ENCODE measurements at places on chromosomes 16 and 17.

GRCh38 chr17:63751806-63752205, 10.2 kb upstream of the STRADA start:
- DNase-seq, result no peak

DNA sequence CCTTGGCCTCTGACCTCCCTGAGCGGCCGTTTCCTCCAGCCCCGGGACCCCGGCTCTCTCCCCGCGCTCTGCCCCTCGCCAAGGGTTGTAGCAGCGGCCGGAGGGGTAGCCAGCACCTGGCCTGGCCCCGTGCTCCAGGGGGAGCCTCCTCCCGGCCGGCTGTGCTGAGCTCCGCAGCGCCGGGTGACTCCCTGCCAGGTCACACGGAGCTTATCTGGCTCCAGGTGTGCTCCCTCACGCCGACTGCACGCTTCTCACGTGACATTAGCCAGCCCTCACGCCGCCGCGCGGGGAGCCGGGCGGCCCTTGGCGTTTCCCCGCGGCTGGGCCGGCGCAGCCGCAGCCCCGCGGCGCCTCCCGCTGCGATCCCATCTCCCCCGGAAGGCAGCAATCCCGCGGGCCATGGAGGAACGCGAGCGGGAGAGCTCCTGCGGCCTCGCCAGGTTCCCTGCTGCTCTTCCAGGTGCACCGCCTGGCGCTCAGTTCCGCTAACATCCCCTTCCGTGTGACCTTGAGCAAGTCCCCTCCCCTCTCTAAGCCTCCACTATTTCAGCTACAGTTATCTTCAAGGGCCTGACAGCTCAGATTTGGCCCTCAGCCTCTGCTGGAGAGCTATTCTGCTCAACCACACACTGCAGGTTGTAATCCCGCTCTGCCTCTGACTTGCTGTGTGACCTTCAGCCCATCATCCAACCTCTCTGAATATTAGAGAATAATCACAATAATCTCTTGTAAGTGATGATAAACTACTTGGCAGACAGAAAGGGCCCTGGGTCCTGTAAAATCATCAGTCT, 3.4 kb downstream of the MYO18A start:
- no peak for DNase-seq

DNA sequence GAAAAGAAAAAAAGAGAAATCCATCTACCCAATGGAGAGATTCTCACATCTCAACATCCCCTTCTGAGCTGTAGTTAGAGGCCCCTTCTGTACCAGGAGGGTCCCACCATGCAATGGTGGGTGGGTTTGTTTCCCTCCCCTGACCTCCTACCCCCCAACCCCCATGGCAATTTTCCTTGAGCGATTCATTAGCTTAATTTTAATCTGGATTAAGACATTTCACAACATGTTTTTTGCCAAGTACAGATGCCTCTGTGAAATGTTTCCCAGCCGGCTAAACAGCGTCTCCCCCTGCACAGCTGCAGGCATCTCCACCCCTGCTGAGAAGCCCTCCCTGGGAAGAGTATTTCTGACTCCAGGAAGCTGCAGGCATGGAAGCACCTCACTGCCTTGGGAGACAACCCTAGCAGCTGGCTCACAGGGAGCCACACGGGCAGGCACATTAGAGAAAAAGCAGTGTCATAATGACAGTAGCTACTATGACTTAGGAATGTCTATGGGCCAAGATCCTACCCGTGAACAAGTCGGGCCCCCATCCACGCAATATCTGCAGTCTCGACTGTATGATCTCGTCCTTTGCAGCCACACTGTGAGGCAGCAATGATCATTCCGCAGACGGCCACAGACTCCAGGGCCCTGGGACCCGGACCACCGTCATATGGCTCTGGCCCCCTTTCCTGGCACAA, 117.3 kb downstream of the ADCY9 start:
- DNase-seq, result no peak

- no peak for DNase-seq
Observed at GRCh38 chr17:60095381-60095780, 16.7 kb upstream of the HEATR6 start.

DNA sequence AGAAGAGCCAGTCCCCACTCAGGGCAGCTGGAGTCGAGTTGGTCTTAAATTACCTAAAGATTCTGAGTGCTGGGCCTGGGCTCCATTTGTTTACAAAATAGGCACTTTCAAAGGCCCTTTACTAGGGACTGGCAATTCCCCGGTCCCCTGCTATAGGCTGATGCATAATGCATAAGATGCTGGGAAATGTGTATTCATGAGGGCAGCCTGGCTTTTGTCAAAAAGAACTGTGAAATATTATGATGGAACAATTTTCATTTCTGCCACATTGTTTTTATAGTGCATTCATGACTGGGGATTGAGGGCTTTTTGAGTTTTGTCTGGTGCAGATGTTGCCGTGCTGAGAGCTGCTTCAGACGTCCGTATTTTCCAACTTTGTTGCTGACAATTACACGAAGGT, 617.0 kb upstream of the CDH5 start:
- DNase-seq, result no peak

- DNase-seq, result no peak
Observed at GRCh38 chr17:72125742-72126141, 4.9 kb downstream of the SOX9 start.

- no peak for DNase-seq
Observed at GRCh38 chr17:41580687-41581365, 5.9 kb downstream of the KRT14 start.

DNA sequence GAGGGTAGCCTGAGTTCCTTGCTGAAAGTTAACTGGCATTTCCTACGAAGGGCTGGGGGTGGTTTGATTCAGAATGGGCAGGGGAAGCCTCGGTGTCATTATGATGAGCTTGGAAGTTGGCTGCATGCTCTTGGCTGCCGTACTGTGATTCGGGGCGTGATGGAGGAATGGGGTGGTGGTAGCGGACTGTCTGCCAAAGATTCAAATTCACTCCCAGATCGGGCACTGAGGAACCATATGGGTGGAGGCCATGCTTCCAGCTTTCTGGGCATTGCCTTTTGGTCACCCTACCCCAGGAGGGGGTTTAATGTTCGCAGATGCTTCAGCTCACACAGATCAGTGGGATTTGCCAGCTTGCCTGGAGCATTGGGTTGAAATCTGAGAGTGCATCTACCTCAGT, 492.8 kb upstream of the EEF2KMT start:
- DNase-seq, result no peak

DNA sequence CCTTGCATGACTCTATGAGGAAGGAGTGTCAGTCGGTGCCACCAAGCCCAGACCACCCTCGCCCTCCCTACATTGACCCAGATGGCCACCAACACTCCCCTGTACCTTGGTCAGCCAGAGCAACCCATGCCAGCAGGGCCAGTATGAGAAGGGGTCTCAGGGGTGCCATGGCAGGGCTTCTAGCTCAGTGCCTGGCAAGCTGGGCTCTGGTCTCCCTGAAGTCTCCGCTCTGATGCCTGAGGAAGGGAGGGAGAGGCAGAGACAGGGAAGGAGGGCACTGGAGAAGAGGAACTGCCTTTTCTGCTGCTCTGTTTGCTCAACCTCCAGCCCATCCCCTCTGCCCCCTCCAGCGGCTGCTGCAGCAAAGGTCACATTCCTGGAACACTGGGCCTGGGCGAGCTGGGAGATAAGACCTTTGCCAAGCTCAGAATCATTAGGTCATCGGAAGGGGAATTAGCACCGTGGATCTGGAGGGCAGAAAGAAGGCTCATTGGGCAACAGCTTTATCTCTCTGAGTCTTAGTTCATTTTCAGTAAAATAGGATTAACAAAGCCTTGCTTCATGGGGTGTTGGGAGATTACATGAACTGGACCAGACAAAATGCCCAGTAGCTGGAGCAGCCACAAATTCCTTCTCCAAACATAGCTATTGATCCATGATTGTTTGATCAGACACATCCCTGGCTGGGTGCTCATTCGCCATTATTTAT, at the start of gene VTN:
Gene VTN (minus strand): TSS at position 273 of the 709 bp plus-strand sequence. CDS start 104 bp downstream, at position 169.
- no peak for DNase-seq

- DNase-seq, result peak; percentile 71
Observed at GRCh38 chr17:38352245-38353085, 821 bp downstream of the SOCS7 start.

- no peak for DNase-seq
Observed at GRCh38 chr16:54060599-54061421, 225.8 kb downstream of the IRX3 start.

- no peak for DNase-seq
Observed at GRCh38 chr16:496097-496886, 31.2 kb upstream of the CAPN15 start.

DNA sequence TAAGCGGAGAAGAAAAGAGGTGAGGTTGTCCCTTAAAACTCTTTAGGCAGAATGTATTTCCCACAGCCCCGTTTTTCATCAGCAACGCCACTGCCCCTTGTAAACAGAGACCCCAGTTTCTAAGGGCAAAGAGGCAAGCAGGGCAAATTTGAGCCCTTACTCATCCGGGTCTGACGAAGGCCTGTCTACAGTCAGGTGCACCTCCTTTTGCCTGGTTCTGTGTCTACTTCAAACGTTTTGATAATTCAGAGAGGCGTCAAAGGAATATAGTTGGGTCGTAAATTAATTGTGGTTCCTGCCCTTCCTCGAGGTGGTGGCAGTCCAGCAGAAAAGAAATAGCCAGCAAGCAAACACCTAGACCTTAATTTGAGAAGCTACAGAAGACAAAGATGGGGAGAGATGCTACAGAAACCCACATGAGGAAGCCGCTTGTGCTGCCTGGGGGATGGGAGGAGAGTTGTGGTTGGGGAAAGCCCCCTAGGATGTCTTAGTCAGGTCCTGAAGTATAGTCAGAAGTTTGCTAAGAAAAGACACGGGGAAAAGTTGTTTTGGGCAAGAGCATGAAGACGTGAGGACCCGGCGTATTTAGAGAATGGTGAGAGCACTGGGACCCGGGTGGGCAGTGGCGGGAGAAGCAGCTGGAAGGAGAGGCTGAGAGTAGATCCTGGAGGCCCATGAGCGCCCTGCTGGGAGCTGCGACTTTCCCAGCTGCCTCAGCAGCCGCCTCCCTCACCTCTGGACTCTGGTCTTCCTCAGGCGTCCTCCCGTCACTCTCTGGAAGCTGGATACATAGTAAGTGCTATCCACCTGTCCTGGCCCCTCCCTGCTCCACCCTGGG, 2.4 kb downstream of the FBRS start:
- no peak for DNase-seq

GRCh38 chr17:18182978-18183333, 672 bp upstream of the ALKBH5 start:
- peak; percentile 94 for DNase-seq

DNA sequence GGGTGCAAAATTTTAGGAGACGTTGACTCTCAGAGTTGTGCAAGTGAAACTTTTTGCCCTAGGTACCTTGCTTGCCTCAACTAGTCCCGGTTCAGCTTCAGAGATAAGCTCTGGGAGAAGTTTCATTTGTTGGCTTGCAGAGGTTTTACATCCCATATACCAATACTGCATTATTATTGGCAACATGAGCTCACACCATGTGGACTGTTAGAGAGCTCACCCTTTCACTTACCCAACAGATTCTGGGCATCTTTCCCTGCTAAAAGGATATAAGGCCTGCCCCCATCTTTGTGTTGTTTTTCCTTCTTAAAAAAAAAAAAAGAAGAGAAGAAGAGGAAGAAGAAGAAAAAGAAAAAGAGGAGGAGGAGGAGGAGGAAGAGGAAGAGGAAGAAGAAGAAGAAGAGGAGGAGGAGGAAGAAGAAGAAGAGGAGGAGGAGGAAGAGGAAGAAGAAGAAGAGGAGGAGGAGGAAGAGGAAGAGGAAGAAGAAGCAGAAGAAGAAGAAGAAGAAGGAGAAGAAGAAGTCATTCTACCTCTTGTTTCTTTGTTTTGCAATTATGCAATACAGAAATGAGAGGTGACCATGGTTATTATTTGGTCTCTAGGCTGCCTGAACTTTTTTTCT, 292.6 kb upstream of the IRX3 start:
- no peak for DNase-seq

DNA sequence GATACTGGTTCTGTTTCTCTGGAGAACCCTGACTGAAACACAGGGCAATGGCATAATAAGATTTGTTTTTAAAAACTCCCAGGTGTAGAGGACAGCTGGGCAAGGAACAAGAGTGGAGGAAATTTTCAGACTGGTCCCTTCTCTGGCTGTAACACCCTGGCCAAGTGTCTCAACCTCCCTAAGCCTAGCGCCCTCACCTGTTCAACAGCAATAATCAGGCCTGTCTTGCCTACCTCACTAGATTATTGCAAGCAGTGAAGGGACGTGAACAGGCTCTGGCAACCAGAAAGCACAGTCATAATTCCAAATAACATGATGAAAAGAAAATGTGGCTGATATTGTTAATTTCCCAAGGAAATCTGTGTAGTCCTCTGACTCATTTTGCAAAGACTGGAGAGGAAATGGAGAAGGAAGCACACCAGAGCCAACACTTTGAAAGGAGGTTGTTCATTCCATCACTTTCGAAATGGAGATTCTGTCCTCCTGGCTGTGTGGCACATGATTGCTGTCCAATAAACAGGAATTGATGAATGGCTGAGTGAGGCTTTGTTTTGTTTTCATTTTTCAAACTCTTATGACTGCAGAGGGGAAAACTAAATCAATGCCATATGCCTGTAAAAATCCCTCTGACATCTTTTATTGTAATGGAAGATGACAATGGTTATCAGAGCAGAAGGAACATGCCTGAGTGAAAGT, 87.5 kb upstream of the HLF start:
- no peak for DNase-seq

- no peak for DNase-seq
Observed at GRCh38 chr16:65672960-65673359, 551.1 kb upstream of the CDH11 start.

DNA sequence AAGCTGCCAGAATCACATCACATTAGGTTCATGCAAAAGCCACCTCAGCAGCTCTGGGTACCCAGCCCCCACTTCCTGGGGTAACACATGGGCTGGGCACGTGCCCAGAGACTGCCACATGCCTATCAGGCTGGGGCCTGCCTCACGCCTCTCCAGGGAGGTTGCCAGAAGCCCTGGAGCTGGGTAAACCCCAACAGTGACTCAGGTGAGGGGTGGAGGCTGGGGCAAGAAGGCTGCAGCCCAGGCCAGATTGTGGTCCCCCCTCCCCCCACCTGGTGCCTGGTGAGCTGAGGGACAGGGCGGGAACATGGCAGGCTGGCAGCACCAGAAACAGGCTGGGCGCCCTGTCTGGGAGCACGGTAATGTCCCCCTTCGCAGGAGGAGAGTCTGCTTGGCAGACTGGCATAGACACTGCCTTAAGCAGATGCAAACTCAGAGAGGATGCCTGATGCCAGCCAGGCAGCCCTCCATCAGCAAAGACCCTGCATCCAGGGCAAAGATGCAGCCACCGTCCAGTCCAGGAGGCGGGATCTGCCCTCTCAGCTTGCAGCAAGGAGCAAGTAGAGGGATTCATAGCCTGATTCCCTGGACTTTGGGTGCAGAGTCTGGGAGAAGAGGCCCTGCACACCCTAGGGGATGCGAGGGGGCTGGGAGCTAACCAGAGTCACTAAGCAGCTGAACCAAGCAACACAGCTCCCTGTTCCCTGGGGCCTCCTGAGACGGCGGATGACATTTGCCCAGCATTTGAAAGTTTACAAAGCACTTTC, 28.8 kb downstream of the NGFR start:
- DNase-seq, result peak; percentile 60
